Stomach (tissue), 19 donors: ENCODE measurements at places on chromosomes 12 and 14. TPM values are rescaled to one million over a fixed set of nuclear protein-coding genes. Genes with fewer than 3 reads are reported as not detected.

SLC35F4 gene
- total RNA-seq, result not detected

SAMD15 gene
- total RNA-seq, result under 0.01 TPM

SPTB gene
- total RNA-seq, result 3.5 TPM

DNA sequence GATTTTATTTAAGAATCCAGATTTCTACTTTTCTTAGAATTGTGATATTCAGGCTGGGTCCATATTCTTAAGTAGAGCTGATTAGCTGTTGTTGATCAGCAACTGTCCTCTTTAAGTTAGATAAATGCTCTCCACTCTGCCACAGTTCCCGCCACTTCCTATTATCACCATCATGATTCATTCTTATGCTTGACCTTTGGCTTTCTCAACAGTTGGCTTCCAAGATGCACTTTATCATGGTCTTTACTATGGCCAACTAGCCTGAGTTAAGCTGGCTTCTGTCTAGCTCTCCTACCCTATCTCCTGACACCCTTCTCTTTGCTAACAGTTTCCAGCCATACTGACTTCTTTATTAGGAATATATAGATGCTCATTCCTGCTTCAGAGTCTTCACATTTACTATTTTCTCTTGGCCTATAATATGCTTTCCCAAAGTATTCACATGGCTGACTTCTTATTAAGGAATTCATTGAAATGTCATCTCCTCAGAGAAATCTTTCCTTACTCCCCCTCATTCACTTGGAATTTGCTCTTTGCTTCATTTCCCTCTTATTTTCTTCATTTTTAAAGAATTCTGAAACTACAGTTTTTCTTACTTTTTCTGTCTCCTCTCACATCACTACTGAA, 149.0 kb upstream of the IGF1 start:
- no peaks in the 10 kb centered on the region for H3K27me3 ChIP-seq
- H3K27ac ChIP-seq, result no peak overlapping the region
- no peak overlapping the region for H3K4me3 ChIP-seq
- no peaks in the 10 kb centered on the region for H3K4me1 ChIP-seq
- no peak for DNase-seq

DNA sequence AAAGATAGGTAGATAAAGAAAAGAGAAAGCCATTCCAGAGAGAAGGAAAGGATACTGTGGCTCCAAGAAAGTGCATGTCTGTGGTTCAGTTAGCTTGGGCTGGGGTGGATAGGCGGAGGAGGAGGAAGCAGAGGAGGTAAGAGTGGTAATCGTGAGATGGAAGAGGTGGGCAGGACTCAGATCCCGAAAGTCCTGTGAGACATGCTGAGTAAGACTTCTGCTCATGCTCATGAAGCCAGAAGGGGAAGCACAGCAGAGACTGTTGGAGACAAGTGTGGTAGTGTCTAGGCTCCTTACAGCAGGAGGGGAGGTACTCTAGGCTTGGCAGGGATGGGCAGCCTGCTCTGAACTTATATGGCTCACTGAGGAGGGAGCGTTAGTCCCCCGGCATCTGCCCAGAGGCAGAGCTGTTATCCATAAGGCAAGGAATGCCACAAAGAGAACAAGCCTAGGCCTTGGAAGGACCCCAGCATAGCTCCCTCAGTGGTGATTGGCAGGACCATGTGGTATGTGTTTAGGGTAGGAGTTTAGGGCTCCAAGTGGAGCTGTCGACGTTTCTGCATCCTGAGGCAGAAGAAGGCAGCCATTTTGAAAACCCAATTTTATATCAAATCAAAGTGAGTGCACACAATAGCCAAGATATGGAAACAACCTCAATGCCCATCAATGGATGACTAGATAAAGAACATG, 135.3 kb downstream of the SMOC1 start:
- no peak overlapping the region for H3K27ac ChIP-seq
- H3K27me3 ChIP-seq, result no peaks in the 10 kb centered on the region
- no peak overlapping the region for H3K4me3 ChIP-seq
- H3K36me3 ChIP-seq, result no peaks in the 10 kb centered on the region
- DNase-seq, result no peak

DNA sequence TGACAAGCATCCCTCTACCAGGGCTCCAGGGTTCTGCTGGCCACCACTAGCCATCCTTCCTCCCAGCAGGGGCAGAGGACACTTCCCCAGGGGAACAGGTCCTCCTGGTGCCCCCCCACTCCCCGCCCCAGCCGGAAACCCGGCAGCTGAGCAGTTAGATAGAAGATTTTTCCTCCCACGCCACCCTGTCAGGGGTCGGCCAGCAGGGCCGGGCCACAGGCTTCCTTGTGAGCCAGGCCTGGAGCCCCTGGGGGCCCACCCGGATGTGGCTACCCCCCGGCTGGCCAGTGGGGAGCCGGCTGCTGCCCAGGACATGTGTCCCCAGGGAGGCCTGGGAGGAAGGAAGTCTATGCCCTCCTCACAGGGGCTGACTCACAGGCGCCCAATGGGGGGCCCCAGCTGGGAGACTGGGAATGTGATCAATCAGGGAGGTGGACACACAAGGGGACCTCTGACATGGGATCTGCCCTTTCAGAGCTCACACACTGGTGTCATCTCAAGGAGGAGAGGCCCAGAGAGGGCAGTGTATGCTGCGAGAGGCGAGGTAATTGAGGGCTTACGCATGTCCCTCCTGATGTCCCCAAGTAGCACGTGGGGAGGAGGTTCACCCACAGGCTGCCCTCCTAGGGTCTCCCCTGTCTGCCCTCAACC, 4.2 kb downstream of the SH2B3 start:
- peaks cover 80% of the 10 kb centered on the region for H3K4me1 ChIP-seq
- peak overlapping the region; percentile 22 for H3K27ac ChIP-seq
- DNase-seq, result peak; percentile 68
- no peaks in the 10 kb centered on the region for H3K27me3 ChIP-seq
- no peak overlapping the region for H3K4me3 ChIP-seq
